ENCODE measurements at places on chromosomes 2 and 18. TPM values are rescaled to one million over a fixed set of nuclear protein-coding genes. Genes with fewer than 3 reads are reported as not detected.

GRCh38 chr2:156327835-156328695 lies 4.5 kb downstream of the NR4A2 start:
- DNase-seq = no peak

TMEM198 gene
- 3.2 TPM for total RNA-seq

DNA sequence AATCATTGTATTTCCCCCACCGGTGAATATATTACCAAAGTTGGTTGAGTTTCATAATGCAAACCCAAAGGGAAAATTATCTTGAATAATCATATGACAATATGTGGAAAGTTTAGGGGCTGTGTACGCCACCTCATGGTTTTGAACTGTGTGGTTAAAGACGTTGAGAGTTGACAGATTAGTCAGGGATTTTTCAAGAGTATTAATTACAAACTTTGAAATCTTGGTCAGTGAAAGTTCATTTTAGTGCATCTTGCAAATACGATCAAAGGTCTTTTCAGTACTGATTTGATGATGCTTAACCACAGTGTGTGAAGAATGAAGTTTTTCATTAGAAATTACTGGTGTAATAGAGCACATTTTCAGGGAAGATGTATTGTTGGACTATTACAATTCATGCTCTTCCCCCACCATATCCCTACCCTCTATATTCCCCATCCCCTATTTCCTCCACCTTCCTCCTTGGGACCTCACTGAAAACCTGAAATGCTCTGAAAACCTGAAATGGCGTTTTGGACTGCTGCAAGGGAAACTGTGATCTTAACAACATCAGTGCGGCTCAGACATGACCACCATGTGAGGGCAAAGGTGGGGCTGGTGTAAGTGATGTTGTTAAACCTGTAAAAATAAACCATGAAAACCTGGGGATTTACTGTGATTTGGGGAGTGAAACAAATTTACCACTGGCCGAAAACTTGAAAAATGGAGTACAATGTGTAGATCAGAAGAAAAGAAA lies 4.5 kb upstream of the BCL2L11 start:
- no peak for DNase-seq

- DNase-seq = no peak
Observed at GRCh38 chr18:51150113-51150700, 47.3 kb downstream of the MEX3C start.

FAM161A gene
- total RNA-seq = 0.74 TPM

- DNase-seq = no peak
Observed at GRCh38 chr2:71735676-71736075, 282.3 kb downstream of the DYSF start.

DNA sequence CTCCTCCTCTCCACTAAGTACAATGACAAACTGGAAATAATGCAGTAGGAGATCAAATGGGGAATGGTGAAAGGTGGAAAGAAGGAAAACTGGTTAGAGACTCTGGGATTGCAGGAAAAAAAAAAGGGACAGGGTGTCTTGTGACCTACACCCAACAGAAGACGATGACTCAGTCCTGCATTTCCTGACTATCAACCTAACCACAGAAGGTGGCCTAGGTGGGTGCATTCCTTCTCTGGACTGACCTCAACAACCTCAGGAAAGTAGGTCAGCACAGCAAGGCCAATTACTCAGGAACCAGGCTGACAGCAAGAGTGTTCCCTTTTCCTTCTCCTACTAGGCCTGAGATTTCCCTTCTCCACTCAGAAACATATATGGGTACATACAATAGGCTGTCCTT lies 1386.4 kb upstream of the ZEB2 start:
- no peak for DNase-seq

Data from left cardiac atrium (tissue), 4 donors.